Stimulated activated CD4-positive, alpha-beta T cell treated with anti-CD3 and anti-CD28 coated beads, Interleukin-12 subunit alpha, Interleukin-12 subunit beta, amount 100 ng/mL, for 48 hours (primary cell): ENCODE measurements at places on chromosomes 13 and 19.
A peak's percentile ranks its signal among the peaks of the same experiment; 100 is the strongest.

DNA sequence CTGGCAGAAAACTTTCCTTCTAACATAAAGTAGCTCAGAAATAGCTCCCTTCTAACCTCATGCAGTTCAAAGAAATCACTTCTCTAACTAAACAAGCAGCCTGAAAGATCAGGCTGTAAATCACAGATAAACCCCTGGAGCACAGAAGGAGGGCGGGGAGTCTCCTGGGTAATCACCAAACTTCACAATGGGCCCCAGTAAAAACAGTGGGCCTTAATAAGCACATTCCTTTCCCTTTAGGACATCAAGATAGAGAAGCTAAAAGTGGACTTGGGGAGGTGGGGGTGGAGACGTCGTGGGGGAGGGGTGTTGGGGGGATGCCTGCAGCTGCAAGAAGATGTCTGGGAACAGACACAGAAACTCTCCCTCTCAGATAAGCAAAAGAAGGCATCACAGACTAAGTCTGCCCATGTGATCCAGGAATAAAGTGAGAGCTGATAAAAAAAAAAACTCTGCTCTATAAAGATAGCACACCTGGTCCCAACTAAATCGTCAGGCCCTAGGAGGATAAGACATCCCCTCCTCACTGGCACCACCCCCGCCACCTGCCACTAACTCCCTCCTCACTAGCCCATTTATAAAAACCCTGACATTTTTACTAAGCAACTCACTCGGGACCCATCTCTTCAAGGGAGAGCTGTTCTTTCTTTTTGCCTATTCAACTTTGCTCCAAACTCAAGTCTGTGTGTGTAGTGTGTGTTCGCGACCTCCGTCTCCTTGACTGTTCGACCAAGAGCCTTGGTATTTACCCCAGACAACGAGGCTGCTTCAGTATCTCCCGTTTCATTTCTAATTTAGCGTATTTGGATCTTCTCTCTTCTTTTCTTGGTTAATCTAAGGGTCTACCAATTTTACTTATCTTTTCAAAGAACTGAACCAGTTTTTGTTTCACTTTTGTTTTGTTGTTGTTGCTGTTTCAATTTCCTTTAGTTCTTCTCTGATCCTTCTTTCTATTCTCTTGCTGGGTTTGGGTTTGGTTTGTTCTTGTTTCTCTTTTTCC lies 31.7 kb downstream of the DNAJC15 start:
- DNase-seq = no peak

DNA sequence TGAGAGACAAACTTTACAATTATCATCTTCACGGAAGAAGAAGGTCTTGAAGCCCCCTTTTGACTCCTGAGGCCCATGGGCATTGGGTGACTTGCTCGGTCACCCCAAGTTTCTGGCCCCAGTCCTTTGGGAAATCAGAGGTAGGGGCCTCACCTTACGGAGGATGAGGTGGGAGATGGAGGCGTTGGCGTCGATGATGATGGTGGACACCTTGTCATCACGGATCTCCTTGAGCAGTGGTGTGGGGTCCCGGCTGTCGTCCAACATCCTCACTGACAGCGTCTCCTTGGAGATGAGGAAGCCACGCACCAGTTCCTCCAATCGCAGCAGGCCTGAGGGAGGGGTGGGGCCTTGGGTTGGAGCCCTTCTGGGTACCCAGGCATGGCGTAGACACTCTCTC lies 10.8 kb downstream of the GRIK5 start:
- no peak for DNase-seq

DNA sequence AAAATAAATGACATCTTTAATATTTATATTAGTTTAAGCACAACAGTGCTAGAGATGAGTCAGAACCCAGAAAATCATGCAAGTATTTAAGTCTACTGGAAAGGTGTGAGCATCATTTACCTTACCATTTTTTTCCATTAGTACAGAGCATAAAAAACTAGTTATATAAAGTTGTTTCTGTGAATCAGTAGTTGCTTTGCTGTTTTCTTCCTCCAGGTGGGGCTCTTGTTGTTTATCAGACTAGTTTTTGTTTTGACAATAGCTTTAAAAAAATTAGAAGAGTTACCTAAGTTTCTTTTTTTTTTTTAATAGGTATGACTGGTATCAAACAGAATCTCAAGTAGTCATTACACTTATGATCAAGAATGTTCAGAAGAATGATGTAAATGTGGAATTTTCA lies 12.7 kb downstream of the SUGT1 start:
- no peak for DNase-seq

DNA sequence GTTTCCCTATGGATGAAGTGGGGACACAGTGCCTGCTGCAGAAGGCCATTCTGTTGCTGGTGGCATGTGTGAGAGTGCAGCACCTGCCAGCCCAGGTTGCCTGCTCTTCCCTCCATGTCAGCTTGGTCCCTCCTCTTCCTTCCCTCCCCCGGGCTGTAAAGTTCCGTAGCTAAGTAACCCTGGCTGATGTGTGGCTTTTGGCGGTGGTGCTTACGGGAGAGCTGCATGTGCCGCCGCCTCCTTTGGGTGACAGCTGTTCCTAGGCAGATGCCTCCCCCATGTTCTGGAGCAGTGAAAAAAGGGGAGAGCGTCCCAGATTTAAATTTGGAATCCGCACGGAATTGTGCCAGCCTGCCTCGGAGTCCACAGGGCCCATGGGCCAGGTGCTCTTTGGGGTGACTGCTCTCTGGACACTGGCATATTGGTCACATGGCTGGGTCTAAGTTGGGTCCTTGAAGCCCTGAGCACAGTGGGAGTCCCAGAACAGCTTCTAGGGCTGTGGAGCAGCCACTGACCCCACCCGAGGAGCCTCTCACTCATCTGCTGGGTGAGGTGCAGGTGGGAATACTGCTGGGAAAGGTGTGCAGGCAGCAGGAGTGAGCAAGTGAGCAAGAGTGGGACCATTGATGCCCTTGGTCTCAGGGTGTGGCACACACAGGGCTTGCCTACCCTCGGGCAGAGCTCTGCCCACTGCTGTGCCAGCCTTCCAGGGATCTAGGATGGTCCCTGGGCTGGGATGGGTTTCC lies 33.1 kb upstream of the ZNF536 start:
- no peak for DNase-seq

GRCh38 chr19:6030214-6030507 lies 52.2 kb upstream of the RANBP3 start:
- DNase-seq = no peak

DNA sequence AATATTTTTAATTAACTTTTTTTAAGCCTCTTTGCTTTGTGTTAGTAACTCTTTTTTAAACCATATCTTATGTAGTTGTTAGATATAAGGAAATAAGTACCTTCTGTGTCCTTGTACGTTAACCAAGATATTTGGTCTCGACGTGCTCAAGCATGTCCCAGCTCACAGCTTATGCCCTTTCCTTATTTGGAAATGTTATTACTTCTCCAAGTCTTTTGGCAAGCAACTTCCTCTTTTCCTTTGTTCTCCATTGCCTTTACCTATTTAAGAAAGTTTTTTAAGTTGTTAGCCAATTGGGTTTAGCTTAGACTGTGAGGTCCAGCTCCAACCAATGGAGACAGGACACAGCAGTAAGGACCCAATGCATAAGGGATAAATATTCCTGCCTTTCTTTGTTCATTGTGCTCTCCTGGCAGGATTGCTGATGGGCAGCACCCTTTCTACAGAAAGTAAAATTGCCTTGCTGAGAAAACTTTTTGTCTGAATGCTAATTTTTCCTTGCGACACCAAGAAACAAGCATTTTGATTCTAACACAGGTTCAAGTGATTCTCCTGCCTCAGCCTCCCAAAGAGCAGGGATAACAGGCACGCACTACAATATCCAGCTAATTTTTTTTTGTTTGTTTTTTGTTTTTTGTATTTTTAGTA lies 5.2 kb downstream of the DKKL1 start:
- DNase-seq = no peak

DNA sequence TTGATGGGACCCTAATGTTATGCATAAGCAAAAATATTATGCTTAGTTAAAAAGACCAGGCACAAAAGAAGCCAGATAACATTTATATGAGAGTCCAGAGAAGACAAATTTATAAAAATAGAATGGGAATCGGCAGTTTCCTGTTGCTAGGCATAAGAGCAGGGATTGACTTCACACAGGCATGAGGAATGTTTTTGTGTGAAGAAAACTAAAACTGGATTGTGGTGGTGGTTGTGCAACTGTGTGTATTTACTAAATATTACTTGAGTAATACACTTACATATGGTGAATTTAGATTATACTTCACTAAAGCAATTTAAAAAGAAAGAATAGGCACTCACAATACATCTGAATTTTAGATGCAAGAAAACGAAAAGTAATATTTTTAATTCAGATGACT lies 108.3 kb downstream of the SLITRK1 start:
- no peak for DNase-seq

DNA sequence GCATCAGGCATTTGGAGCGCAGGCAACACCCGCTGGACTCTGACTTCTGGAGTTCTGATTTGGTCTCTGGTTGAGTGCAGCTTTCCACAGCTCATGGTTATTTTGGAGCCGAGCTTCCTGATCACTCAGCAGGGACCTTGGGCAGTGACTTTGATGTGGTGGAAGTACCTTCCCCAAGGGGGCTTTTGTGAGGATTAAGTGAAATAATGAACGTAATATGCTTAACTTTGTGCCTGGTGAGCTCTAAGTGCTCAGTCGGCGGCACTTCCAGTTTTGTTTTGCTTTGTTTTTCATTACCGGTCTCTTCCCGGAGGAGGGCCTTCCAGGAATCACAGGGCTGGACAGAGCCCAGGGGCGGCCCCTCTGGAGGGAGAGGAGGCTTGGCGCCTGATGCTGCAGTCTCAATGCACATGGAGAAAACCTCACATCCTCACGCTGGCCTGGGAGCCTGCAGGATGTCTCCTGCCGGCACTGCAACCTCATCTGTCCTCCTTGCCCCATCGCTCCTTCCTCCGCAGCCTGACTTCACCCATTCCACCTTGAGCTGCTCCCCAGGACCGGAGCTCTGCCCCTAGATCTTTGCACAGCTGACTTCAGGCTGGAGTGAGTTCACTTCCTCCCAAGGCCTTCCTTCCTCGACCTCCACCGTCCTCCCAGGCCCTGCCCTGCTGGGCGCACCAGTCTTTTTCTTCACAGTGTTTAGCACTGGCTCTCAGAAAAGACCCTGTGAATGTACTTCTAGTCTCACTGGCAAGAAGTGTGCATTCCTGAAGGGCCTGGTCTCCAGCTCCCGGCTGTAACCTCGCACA lies 1.5 kb downstream of the PLEKHF1 start:
- no peak for DNase-seq

GRCh38 chr13:80070024-80070703 lies 270.8 kb downstream of the SPRY2 start:
- no peak for DNase-seq

DNA sequence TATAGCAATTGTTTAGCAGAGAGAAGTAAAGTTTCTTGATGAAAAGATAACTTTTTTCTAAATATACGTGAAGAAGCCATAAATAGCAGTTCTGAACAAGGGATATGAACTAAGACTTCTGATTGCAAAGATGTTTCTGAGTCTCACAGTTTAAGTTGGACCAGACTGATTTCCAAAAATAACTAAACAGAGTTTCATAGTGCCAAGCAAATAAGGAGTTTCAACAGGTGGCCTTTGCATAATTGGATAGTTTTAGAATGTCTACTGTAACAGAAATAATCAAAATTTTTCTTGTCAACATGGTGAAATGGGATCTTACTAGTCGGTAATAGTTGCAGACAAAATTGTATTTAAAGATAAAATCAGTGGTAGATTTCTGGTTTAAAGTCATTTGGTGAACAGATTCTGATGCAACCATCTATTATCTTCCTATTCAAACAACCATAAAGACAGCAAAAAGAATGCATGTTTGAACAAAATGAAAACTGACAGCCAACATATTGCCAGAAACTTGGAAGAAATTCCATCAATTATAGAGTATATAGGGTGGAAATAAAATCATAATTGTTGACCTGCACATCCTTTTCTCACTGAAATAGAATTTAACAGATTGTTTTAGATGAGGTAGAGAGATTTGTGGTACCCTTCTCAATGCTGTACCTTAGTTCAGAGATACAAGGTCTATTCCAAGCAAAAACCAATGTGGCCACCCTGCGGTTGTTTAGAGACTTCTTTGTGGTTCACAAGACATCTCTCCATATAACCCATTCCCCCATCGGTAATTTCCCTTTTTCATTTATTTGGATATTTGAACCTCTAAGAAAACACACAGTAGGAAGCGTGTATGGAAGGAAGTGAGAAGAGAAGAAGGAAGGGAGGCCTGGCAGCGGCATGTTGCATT lies 275.3 kb downstream of the COG6 start:
- no peak for DNase-seq

- DNase-seq = no peak
Observed at GRCh38 chr13:49326222-49326917, 78.6 kb downstream of the CDADC1 start.

GRCh38 chr19:38402623-38402966 lies 298 bp upstream of the FAM98C start:
- no peak for DNase-seq

DNA sequence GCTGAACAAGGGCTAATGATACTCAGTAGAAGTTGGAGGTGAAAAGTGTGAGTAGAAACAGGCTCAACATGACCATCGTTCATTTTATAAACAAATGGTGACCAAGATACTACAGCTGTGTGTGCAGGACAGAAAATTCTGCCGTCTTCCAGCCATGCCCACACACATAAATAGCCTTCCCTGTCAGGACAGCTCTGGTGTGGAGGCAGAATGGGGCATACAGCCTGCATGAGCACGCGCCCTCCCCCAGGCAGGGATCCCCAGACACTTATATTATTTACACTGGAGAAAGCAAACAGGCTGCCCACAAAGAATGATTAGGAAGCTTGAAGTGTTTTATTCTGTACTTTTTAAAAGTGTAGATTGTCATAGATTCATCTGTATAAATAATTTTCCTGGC lies 20.4 kb downstream of the GJA3 start:
- DNase-seq = no peak

DNA sequence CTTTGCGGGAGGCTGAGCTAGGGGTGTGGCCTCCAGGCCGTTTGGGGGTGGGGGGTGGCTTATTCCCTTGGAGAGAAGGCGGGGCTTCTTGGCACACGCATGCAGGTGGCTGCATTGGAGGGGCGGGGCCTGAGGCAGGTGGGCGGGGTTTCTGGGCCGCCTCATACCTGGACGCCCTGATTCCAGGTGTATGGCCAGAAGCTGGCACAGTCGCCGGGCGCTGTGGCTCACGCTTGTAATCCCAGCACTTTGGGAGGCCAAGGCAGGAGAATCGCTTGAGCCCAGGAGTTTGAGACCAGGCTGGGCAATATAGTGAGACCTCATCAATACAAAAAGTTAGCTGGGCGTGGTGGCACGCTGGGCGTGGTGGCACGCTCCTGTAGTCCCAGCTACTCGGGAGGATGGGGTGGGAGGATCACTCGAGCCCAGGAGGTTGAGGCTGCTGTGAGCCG lies 7.8 kb downstream of the ABCA7 start:
- DNase-seq = no peak

GRCh38 chr19:17235300-17235970 lies 9.4 kb downstream of the OCEL1 start:
- DNase-seq = peak; percentile 64
